ENCODE measurements at places on chromosomes 11 and 22. TPM values are rescaled to one million over a fixed set of nuclear protein-coding genes. Genes with fewer than 3 reads are reported as not detected.

- no peaks in the 10 kb centered on the region for H3K27me3 ChIP-seq
- H3K36me3 ChIP-seq, result no peaks in the 10 kb centered on the region
- H3K4me3 ChIP-seq, result no peak overlapping the region
Measured at GRCh38 chr11:29343465-29344333, 673.1 kb downstream of the KCNA4 start.

GRCh38 chr11:107265591-107266121, 192.0 kb downstream of the CWF19L2 start:
- DNase-seq, result no peak
- H3K27me3 ChIP-seq, result no peaks in the 10 kb centered on the region
- H3K36me3 ChIP-seq, result no peaks in the 10 kb centered on the region
- no peak overlapping the region for H3K27ac ChIP-seq

GRCh38 chr11:66956689-66957290, 1.4 kb downstream of the PC start:
- no peak for DNase-seq
- peaks cover 31% of the 10 kb centered on the region for H3K4me1 ChIP-seq
- H3K36me3 ChIP-seq, result no peaks in the 10 kb centered on the region
- peak overlapping the region; percentile 82 for H3K4me3 ChIP-seq
- H3K27me3 ChIP-seq, result peaks cover 9% of the 10 kb centered on the region

DNA sequence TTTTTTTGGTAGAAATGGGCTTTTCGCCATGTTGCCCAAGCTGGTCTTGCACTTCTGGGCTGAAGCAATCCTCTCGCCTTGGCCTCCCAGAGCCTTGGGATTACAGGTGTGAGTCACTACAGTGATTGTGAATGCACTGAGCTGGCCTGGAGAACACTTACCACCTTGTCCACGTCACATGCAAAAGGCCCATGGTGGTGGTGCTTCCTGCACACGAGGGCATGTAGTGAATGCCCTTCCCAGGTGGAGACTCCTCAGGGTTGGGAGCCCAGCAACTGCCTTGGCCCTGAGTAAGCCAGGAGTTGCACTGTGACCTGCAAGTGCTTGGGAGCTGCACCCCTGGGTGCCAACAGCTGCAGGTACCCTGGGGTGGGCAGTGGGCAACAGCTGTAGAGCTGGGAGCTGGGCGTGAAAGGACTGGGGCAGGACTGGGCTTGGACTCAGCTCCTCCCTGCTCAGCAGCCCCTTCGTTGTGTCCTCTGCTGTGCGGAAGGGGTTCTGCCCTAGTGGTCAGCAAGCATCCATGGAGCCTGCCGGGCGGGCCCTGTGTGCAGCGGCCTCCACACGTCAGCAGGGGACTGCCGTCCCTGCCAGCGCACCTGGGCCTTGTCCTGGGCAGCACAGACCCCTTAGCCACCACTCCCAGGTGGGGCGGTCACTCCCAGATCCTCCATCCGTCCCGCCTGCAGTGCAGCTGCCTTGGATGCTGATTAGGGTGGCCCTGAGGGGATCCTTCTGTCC, 9.3 kb upstream of the ADORA2A start:
- no peaks in the 10 kb centered on the region for H3K27me3 ChIP-seq
- no peak overlapping the region for H3K27ac ChIP-seq
- no peak for DNase-seq
- H3K4me3 ChIP-seq, result no peak overlapping the region
- peaks cover 9% of the 10 kb centered on the region for H3K4me1 ChIP-seq

DNA sequence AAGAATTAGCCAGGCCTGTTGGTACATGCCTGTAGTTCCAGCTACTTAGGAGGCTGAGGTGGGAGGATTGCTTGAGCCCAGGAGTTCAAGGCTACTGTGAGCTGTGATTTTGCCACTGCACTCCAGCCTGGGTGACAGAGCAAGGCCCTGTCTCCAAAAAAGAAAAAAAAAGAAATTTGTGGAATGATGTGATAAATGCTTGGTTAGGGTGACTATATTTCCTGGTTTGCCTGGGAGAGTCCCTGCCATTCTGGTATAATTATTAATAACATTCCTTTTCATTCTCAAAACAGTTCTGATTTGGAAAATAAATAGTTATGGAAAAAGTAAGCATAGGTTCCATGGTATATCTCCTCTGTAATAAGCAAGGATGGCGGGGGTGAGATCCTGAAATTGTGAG, 74.8 kb downstream of the SWAP70 start:
- no peaks in the 10 kb centered on the region for H3K27me3 ChIP-seq
- no peaks in the 10 kb centered on the region for H3K4me1 ChIP-seq
- peak overlapping the region; percentile 42 for H3K27ac ChIP-seq
- H3K36me3 ChIP-seq, result peaks cover 6% of the 10 kb centered on the region
- no peak overlapping the region for H3K4me3 ChIP-seq

DNA sequence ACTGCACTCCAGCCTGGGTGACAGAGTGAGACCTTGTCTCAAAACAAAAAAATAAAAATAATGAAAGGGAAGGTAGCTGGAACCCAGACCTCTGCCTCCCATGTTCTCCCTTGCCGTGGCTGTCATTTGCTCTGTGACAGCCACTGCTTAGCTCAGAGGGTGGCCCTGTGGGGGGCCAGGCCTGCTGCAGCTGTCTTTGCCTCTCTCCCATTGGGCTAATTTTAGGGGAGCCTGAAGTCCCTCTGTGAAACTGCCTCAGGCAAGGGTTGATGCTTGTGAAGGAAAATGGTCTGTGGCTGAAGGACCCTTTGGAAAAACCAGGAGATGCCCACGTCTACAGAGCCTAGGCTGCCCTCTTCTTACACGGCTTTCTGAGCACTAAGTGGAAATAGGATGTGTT, 42.9 kb downstream of the C11orf91 start:
- no peak overlapping the region for H3K4me3 ChIP-seq
- H3K27ac ChIP-seq, result no peak overlapping the region
- H3K4me1 ChIP-seq, result no peaks in the 10 kb centered on the region
- DNase-seq, result no peak

DNA sequence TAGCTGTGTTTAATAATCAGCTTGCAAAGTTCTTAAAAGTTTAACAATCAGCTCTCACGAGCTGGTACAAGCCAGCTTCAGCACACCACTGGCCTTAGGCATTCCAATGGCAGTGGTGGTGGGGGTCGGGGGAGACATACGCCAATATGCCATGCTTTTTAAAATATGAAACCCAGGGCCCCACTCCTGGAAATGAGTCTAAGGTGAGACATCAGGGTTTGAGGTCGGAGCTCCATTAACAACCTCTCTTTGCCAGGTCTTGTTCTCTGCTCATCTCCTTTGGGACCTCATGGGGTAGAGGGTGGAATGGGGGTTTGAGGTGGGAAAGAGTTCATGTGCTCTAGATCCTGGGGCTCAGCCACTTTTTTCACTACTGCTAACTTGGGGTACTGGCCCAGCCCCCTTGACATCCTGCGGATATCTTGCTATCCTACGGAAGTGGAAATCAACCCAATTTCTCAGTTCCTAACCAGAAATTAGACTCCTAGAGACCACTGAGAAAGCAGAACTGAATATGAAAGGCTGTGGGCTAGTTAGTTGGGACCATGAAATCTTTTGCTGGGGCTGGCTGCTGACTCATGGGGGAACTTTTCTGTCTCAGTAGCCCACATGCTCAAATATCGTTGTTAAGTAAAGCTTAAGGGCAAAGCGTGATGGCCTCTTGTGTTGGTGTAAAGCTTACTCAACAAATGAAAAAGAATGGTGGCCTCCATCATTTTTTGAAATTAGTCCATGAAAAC, 90.1 kb downstream of the PDHX start:
- peaks cover 33% of the 10 kb centered on the region for H3K27me3 ChIP-seq
- no peak overlapping the region for H3K27ac ChIP-seq
- peaks cover 47% of the 10 kb centered on the region for H3K4me1 ChIP-seq
- H3K36me3 ChIP-seq, result no peaks in the 10 kb centered on the region
- H3K4me3 ChIP-seq, result peak overlapping the region; percentile 60
- peak; percentile 76 for DNase-seq

DNA sequence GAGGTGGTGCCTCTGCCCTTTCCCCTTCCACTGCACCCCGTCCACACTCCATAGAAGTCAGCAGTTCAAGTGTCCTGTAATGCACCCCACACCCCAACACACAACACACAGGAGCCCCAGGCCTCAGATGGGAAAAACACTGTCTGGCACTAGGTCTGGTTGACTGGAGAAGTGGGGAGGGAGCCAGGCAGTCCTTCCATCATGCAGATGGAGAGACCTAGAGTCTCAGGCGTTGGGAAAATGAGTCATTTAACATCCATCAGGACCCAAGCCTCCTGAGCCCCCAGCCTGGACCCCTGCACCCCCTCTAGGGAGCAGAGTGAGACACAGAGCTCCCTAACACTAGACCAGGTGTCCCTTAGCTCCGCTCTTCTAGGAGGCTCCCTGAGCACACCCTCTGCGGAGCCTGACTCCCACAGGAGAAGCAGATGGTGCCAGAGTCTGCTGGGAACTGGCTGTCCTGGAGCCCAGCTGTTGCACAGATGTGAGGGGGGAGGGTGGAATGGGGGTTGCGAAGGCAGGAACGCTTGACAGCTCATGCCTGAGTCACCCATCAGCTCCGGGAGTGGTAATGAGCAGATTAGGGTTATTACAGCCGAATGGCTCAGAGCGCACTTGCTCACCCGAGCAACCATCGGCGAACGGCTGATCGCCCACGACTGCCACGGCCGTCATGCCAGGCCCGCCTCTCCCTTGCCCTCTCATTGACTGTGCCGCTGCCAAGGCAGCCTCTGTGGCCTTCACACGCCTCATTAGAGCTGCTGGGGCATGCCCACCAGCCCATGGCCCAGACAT, 22.1 kb upstream of the SYT7 start:
- peaks cover 25% of the 10 kb centered on the region for H3K27me3 ChIP-seq
- H3K27ac ChIP-seq, result no peak overlapping the region
- H3K4me3 ChIP-seq, result no peak overlapping the region
- H3K4me1 ChIP-seq, result no peaks in the 10 kb centered on the region
- H3K36me3 ChIP-seq, result no peaks in the 10 kb centered on the region

GRCh38 chr11:21634956-21635355, 557.9 kb upstream of the ANO5 start:
- H3K27ac ChIP-seq, result no peak overlapping the region
- no peaks in the 10 kb centered on the region for H3K27me3 ChIP-seq
- no peaks in the 10 kb centered on the region for H3K4me1 ChIP-seq
- no peak overlapping the region for H3K4me3 ChIP-seq
- DNase-seq, result no peak

GRCh38 chr11:101718402-101718801, 134.6 kb upstream of the TRPC6 start:
- no peaks in the 10 kb centered on the region for H3K27me3 ChIP-seq
- no peak for DNase-seq
- H3K4me3 ChIP-seq, result no peak overlapping the region
- no peaks in the 10 kb centered on the region for H3K4me1 ChIP-seq
- no peaks in the 10 kb centered on the region for H3K36me3 ChIP-seq

- peaks cover 11% of the 10 kb centered on the region for H3K36me3 ChIP-seq
- H3K27me3 ChIP-seq, result no peaks in the 10 kb centered on the region
- DNase-seq, result peak; percentile 62
- H3K27ac ChIP-seq, result peak overlapping the region; percentile 52
- H3K4me1 ChIP-seq, result peaks cover 67% of the 10 kb centered on the region
- H3K4me3 ChIP-seq, result peak overlapping the region; percentile 99
Measured at GRCh38 chr11:118438314-118438931, 2.1 kb downstream of the KMT2A start.

GRCh38 chr11:22763166-22763565, 66.4 kb downstream of the SVIP start:
- no peaks in the 10 kb centered on the region for H3K4me1 ChIP-seq
- H3K4me3 ChIP-seq, result no peak overlapping the region
- H3K27ac ChIP-seq, result no peak overlapping the region
- no peaks in the 10 kb centered on the region for H3K27me3 ChIP-seq

GRCh38 chr22:38187413-38188212, 6.0 kb upstream of the PLA2G6 start:
- DNase-seq, result no peak
- no peaks in the 10 kb centered on the region for H3K36me3 ChIP-seq
- peaks cover 9% of the 10 kb centered on the region for H3K27me3 ChIP-seq
- H3K4me1 ChIP-seq, result no peaks in the 10 kb centered on the region

GRCh38 chr11:8325591-8326304, 62.1 kb upstream of the LMO1 start:
- H3K27me3 ChIP-seq, result peaks cover under 1% of the 10 kb centered on the region
- no peak overlapping the region for H3K27ac ChIP-seq
- peaks cover 6% of the 10 kb centered on the region for H3K4me1 ChIP-seq
- no peak overlapping the region for H3K4me3 ChIP-seq
- no peaks in the 10 kb centered on the region for H3K36me3 ChIP-seq

- no peak overlapping the region for H3K4me3 ChIP-seq
- no peaks in the 10 kb centered on the region for H3K27me3 ChIP-seq
- no peak for DNase-seq
- H3K27ac ChIP-seq, result no peak overlapping the region
- H3K4me1 ChIP-seq, result no peaks in the 10 kb centered on the region
Measured at GRCh38 chr11:2664376-2664775, 35.4 kb downstream of the KCNQ1OT1 start.

- no peaks in the 10 kb centered on the region for H3K36me3 ChIP-seq
- no peak for DNase-seq
- H3K27ac ChIP-seq, result no peak overlapping the region
- no peaks in the 10 kb centered on the region for H3K27me3 ChIP-seq
Measured at GRCh38 chr11:40273192-40273732, 1186.2 kb downstream of the LRRC4C start.

- no peak for DNase-seq
- no peaks in the 10 kb centered on the region for H3K27me3 ChIP-seq
- no peaks in the 10 kb centered on the region for H3K4me1 ChIP-seq
- H3K4me3 ChIP-seq, result no peak overlapping the region
- no peak overlapping the region for H3K27ac ChIP-seq
- H3K36me3 ChIP-seq, result peaks cover 9% of the 10 kb centered on the region
Measured at GRCh38 chr22:47074105-47074504, 311.7 kb downstream of the TBC1D22A start.

DNA sequence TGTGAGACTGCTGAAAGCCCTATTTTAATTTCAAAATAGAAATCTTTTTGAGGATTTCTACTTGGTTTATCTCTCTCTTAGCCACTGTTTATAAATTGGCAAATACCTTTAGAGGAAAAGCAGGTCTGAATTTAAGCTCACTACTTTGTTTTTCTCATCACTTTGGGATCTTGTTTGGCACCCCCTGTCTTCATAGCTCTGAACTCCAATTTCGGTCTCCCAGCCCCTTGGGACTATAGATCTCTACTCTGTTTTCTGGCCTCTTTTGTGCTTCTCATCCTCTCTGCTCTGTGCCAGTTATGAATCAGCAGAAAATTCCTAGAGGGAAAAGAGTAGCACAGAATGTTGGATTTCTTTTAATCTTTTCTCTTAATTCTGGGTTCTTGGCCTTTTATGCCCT, 118.3 kb downstream of the CYP2R1 start:
- no peak overlapping the region for H3K27ac ChIP-seq
- DNase-seq, result no peak
- H3K4me3 ChIP-seq, result peak overlapping the region; percentile 1
- no peaks in the 10 kb centered on the region for H3K27me3 ChIP-seq
- peaks cover 14% of the 10 kb centered on the region for H3K36me3 ChIP-seq
- peaks cover 74% of the 10 kb centered on the region for H3K4me1 ChIP-seq

- H3K4me1 ChIP-seq, result no peaks in the 10 kb centered on the region
- H3K36me3 ChIP-seq, result no peaks in the 10 kb centered on the region
- H3K4me3 ChIP-seq, result no peak overlapping the region
- H3K27me3 ChIP-seq, result peaks cover 21% of the 10 kb centered on the region
Measured at GRCh38 chr11:70080763-70081162, 2.6 kb downstream of the ANO1 start.

OR8D1 gene
- total RNA-seq, result not detected

TBX10 gene
- not detected for total RNA-seq

TRIM21 gene
- 26.5 TPM for total RNA-seq

HTR3B gene
- total RNA-seq, result not detected

SLC22A12 gene
- not detected for total RNA-seq

ST13 gene
- total RNA-seq, result 194 TPM
